Substantia nigra (tissue), 51 donors: ENCODE measurements at places on chromosomes 16 and 17.

- DNase-seq: no peak
These were observed 335 bp downstream of the NECAB2 start for GRCh38 chr16:83968306-83968851.

GRCh38 chr17:32311028-32311536, 30.9 kb downstream of the C17orf75 start:
- DNase-seq: no peak

DNA sequence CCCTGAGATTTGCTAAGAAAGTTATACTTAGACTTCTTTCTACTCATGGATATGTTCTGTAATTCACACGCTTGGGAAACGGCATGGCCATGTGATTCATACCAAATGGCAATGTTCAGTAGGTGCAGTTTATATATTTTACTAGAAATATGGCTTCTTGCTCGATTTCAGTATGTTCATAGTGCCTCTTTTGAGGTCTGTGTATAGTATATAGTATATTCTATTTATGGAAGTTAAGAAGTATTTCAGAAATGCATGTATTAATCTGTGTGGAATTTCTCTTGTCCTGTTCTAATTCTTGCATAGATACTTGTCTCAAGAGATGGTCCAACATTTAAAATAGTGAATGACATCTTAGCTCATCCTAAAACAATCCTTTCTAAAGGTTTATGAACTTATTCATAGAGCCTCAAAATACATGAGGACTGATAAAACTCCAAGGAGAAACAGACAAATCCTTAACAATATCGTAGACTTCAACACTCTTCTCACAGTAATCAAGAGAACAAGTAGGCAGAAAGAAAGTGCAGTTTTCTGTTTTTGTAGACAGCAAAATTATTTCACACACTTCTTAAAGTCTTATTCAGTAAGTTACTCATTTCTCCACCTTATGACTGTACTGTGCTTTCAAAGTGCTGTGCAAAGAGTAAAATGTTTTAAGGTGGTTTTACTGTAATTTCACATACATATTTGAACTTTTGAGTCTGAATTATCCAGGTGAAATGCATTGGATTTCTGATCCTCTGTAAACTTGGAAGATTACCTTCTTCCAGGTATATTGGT, 11.1 kb downstream of the BPTF start:
- no peak for DNase-seq

DNA sequence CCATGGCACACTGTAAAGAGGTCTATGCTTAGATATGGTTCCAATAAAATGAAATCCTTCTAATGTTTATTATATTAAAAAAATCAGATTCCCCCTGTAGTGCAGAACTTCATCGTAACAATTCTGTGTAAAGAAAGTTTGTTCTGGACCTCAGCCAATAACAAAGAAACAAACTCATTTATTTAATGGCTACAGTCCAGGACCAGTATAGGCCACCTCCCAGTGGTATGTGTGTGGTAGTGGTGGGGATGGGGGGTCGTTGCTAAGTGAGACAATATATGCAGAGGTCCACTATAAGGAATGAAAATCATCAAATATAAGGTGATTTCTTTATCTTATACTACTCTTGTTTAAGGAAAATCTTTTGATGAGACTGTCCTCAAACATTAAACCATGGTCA, 136.4 kb downstream of the CDK5R1 start:
- no peak for DNase-seq

DNA sequence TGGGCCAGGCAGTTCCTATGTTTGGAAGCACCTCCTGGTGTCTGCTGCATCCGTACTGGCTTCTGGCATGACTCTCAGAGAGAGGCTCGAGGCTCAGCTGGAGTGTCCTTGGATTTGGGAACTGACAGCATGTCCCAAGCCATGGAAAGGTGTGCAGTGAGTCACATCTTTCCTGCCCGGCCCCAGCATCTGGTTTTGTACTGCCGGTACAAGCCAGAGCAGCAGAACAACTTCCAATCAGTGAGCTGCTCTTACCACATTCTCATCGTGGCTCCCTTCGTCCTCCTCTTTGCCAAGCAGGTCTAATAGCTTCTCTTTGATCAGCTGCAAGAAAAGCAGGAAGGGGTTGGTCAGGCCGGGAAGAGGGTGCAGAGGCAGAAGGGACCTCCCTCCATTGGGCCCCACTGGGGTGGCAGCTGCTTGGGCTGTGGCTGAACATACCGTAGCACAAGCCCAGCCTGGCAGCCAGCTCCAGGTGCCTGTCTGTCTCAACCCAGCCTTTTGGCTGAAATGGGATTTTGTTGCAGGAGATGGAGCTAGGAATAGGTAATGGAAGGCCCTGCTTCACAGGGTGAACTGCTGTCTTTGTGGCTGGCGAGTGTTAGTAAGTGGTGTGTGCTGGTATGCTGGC, 24.2 kb downstream of the SPACA3 start:
- no peak for DNase-seq

DNA sequence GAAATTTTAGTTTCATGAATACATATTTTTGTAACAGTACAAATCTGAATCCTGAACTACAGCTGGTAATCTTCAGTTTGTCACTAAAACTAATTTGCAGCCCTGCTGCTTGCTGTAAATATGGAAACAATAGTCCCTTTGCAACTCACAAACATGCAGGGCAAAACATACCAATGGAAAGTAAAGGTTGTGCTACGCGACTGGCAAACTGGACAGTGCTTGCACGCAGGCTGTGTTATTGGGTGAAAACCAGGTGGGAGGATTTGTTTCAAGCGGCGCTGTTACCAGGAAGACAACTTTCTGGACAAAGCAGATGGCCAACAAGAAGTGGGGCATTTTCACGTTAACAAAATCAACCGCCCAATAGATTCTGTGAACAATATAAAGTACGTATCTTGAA, 93.5 kb downstream of the CDYL2 start:
- DNase-seq: no peak

GRCh38 chr16:1537763-1538289, 4.4 kb downstream of the TMEM204 start:
- DNase-seq: no peak

DNA sequence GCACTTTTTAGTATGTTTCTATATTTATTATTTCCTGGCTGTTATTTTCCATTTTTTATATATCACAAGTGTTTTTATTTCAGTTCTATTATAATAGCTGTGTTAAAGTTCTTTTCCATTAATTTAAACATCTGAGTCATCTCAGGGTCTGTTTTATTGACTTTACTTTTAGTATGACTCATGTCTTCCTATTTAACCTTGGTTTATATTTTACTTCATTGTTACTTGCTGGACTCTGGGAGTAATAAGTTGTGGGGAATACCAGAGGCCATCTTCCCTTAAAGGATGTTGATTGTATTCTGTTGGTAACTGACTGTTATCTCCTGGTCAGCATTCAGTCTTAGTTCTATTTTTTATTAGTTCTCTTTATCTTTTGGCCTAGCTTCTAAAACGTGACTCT, 1508.2 kb downstream of the CDH11 start:
- DNase-seq: no peak
